ENCODE measurements at places on chromosomes 7 and 10.
A peak's percentile ranks its signal among the peaks of the same experiment; 100 is the strongest.

DNA sequence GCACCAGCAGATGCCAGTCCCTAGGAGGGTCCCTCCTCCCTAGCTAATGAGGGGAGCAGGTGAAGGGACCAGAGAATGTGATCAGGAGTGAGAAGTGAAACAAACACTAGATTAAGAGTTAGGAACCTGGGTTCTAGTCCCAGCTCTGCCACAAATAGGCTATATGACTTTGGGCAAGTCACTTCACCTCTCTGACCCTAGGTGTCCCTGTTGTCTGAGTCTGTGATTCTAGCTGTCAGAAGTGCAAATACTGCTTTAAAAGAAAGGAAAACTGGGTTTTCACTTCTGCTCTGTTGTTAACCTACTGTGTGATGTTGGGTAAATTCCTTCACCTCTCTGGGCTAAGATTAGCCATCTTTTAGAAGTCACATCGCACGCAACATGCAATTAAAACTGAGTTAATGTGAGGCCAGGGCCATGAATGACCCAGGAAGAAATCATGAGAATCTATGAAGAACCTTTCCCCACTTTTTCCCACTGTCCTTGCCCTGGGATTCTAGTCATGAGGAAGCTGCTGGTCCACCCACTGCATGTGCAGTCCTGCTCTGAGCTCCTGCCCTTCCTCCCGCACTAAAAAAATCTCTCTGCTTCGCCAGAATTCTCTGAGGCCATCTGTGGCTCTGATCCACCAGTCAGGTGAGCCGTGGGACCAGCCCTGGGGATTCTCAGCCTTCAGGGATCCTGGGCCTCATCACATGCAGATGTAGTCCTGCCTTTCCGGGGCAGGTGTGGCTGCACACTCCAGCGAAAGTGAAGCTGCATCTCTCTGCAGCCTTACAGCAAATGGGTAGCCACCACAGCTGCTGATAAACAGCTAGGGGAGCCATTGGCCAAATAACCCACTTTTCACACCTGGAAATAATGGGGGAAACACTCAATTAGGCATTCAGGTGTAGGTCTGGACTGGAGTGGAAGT lies 181.7 kb downstream of the PLXNA4 start:
- peak; percentile 51 for DNase-seq

DNA sequence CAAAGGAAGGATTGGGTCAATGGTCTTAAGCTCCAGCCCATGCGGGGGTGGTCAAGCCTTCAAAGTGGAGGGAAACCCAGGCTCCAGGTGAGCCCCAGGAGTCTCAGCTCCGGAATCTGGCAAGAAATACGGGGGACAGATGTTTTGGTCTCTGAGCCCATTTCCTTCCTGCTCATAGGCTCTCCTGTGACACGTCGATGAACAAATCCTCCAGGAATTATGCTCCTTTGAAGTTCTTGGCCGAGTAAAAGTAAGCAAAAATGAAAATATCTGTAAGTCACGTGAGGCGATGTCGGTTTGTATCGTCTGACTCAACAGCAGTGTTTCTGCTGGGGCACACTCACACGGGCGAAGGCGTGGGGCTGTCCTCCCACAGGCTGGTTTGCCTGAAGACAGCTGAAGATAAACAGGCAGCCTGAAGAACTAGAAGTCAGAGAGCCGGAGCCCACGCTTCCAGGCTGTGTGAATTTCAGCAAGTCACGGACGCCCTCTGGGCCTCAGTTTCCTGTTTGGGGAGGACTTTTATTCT lies 52.6 kb upstream of the SMNDC1 start:
- DNase-seq: peak; percentile 74

- DNase-seq: no peak
Observed at GRCh38 chr7:107994421-107995030, 8.4 kb downstream of the LAMB1 start.

DNA sequence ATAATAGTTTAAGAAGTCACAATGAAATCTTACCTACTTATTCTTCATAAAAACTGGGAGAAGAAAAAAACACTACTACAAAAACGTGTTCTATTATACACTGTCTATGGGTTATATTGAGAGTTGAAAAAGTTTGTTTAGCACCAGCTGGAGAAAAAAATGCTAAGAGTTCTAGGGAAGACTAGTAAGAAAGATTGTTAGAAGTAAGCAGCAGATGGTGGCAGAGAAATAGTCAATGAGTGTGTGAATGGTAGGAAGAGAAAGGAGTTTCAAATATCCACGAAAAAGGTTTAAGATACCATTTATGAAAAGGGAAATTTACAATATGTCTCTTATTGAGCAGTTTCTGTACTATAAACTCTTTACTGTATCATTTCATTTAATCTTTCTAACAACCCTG lies 124.7 kb downstream of the NRBF2 start:
- DNase-seq: no peak

DNA sequence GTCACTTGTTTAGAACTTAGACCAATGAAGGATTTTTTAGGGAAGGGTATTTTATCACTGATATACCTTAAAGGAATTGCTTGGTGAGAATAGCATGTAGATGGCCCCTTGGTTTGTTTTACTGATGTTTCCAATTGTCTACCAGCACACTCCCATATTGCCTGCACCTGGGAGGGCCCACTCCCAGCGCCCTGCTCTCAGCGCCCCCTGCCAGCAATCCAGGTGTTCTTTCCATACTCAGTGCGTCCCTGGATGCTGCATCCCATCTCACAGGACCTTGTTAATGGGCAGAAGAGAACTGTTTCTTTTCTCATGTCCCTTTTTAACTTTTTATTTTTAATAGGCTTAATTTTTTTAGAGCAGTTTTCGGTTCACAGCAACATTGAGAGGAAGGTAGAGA lies 24.1 kb upstream of the SFRP5 start:
- no peak for DNase-seq

GRCh38 chr7:135911099-135911498 lies 66.1 kb downstream of the MTPN start:
- DNase-seq: no peak

All from CD4-positive, alpha-beta T cell treated with Interleukin-2 at 100 ng/mL for 4 hours (primary cell).